ENCODE measurements at places on chromosomes 5 and 9.

- DNase-seq, result no peak
Observed at GRCh38 chr5:5384660-5385330, 37.7 kb upstream of the ICE1 start.

DNA sequence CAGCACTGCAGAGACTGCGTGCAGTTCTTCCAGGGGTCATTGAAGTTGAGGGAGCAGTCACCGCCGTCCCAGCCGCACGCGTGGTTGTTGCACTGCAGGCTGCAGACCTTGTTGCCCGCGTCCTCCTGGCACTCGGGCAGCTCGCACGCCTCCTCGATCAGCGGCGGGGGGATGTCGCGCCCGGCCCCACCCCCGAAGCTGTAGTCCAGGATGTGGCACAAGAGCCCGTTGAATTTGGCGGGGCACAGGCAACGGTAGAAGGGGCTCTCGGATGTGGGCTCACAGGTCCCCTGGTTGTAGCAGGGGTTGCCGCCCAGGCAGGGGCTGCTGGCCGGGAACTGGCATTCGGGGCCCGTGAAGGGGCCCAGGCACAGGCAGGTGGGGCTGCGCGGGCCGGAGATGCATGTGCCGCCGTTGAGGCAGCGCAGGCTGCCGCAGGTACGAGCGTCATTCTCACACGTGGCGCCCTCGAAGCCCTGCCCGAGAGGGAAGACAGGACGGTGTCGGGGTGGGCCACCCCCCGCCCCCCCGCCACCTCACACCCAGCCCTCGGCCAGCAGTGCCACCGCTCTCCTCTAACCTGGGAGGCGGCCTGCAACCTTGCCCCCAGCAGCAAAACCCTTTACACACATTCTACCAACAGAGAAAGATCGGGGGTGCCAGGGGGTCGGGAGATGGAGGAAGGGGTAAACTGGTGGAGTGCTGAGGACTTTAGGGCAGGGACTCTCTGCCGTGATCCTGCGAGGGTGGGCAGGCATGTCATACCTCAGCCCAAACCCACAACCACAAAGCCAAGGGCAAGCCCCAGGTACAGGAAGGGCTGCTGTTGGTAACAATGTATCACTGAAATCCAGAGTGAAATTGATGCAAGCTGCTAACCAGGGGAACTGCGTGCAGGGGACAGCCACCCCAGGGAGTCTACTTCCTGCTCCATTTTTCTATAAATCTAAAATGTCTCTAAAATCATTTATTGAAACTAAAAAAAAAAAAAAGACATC lies 22.9 kb upstream of the SEC16A start:
- DNase-seq, result no peak

GRCh38 chr5:134524826-134525682 lies at the start of gene JADE2:
JADE2 (plus strand) TSS chr5:134525670; CDS start chr5:134535858, 10,188 bp downstream.
- DNase-seq, result peak; percentile 80

DNA sequence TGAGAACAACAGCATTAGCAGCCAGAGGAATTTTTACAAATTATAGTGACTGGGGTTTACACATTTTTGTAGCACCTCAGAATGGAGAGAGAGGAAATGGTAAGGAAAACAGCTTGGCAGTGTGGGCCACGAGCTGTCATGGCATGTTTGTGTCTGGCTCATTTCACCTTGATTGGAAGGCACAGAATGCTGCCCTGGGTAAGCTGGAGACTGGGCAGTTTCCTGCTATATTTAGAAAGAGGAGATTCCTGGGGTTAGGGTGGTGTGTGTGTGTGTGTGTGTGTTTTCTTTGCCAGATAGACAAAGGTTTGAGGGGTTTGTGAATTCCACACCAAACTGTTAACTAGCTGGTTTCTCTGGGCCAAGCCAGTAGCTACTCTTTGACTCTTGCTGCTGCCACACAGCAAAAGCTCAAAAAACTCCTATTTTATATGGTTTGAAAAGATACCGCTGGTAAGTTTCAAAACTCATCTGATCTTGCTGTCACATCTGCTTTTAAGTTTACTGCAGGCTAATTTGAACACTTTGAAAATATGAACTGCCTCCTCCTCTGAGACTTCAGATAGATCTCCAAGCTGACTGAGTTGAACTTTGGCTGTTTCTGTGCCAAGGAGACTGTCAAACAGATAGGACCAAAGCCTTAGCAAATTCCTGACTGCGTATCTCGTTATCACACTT lies 9.1 kb downstream of the ARHGAP26 start:
- no peak for DNase-seq

GRCh38 chr9:131887680-131888079 lies 147.8 kb upstream of the RAPGEF1 start:
- no peak for DNase-seq

DNA sequence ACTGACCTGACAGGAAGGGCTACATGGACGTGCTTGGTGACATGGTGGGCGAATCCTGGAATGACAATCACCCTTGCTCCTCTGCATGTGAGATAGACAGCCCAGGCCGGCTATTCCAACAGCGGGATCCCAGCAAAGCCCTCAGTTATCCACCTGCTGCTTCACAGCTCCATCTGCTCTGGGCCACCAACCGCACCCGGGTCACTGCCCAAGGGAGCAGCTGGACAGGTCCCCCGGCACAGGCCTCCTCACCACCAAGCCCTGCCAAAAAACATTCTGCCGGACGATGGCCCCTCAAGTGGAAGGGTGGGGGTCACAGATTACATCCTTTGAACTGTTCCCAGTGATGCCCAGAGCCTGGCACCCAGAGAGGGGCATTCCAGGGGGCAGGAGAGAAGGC lies 39.6 kb downstream of the STK10 start:
- DNase-seq, result no peak

- DNase-seq, result no peak
Observed at GRCh38 chr9:1267141-1267570, 217.0 kb downstream of the DMRT2 start.

DNA sequence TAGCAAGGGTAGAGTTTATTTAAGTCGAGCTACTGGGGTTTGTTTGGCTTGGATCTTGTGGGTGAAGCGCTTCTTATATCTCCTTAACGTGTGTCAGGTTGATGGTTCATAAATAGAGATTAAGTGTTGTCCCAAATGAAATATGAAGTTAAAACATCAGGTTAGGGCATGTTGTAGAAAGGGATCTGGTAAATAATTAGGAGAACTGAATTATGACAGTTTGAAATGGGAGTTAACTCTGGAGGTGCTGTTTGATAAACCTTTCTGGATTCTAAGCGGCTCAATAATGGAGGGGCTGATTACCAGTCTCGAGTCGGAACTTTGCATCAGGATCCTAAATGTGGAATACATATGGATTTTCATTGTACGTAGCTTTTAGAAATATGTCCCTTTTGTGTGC lies 717.0 kb upstream of the WWC1 start:
- no peak for DNase-seq

DNA sequence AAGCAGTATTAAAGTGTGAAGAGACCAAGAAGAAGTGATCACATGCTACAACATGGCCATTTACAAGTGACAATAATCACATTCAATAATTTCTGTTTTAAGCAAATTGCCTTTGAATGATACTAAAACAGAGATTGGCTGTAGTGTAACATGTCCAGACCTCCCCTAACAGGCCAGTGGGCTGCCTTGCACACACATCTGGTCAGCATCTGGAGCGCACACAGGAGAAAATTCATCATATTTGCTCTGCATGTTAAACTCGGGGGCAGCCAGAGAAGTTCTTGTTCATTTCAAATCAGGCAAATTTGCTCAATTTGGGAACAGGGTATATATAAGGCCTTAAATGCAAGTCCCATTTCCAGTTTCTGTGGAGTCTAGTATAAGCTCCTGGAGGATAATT lies 111.1 kb upstream of the FBXL7 start:
- no peak for DNase-seq

Measured in transverse colon (tissue), 4 donors.